ENCODE measurements at places on chromosomes 12 and 14.

DNA sequence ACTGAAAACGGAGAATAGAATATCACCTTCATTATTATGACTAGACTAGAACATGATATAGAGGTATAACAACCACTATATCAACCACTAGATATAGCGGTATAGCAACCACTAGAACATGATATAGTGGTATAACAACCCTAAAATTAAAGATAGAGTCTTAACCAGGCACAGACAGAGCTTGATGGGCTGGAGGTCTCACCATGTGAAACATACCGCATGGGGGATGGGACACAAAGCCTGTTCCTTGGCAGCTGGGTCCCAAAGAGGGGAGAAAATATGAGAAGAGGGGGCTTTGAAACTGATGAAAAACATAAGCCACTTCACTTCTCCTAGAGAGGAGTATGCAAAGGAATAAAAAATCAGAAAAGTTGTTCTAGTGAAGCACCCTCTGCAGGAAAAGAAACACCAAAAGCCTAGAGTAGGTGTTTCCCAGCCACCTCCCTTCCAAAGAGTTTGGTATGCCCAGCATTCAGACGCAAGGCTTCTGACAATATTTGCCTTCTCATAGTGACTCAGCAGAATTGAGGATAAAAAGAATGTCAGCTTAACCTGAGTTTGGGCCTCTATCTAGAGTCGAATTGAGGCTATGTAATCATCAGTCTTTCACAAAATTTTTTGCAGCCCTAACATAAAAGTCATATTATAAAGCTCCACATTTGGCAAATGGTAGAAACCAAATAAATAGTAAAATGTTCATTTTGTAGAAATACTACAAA lies 316.4 kb downstream of the NOVA1 start:
- DNase-seq = no peak

GRCh38 chr12:56129206-56129941 lies 1.3 kb downstream of the ESYT1 start:
- DNase-seq = peak; percentile 49

DNA sequence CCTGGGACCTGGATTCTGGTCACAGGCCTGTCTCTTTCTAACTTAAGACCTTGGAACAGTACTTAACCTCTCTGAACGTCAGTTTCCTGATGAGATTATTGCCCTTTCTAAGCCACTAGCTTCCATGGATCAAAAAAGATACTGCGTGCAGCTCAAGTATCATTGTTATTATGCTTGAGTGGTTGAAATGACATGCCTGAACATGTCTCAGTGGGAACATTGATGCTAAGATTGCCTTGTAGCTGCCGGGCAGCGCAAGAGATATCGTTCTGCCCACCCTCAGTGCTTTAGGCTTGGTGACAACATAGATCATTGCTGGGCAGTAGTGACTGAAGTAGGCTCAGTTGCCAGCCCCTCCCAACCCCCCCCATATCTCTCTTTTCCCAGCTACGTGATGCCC lies 131.9 kb downstream of the SMOC1 start:
- no peak for DNase-seq

DNA sequence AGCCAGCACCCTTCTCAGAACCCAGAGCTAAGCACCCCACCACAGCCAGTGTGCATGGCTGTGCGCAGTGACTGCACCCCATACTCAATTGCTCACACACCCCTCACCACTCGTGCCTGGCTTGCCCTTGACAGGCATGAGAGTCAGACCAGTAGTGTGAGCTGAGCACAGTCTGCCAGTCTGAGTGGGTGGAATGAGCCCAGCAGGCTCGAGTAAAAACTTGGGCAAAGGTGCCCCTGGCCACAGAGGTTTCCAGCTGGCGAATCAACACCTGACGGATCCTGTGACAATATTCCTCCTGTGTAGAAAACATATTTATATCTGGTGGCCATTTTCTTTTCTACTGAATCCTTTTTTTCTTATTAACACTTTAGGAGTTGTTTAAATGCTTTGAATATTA lies 202.5 kb downstream of the TMEM117 start:
- DNase-seq = no peak

- no peak for DNase-seq
Measured at GRCh38 chr12:46661110-46661845, 164.5 kb downstream of the SLC38A4 start.

DNA sequence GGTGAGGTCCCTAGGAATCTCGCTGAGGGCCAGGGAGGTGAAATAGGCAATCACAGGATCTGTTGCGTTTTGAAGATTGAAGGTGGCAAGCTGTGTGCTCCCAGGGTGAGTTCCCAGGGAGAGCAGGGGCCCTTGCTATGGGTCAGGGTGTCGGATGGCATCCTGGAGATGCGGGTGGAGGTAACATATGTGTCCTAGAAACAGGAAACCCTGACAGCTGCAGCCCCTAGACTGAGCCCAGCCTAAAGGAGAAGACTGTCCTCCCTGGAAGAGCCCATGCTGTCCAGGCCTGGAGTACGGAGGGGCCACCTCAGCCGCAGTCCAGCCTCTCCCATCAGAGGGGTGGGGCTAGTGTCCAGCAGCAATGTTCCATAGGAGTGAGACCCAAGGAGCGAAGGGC lies 194.2 kb downstream of the NTF3 start:
- no peak for DNase-seq

GRCh38 chr12:92492995-92493394 lies 209.8 kb upstream of the PLEKHG7 start:
- no peak for DNase-seq

DNA sequence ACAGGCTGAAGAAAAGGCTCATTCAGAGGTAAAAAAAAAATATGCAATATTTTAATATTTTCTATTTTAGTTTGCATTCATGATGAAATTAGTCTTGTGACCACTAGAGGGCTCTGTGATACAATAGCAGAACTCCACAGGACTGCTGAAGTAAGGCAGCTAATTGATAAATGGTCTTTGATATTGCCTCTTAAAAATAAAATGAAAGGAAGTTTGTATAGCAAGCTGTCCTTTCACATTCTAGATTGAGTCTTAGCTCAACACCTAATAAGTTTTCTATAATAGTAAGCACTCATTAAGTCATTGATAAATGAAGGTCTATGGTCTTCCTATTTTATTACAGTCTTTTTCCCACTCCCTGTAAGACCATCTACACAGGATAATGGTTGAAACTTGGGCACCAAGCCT lies 315.7 kb downstream of the NAV3 start:
- no peak for DNase-seq

- no peak for DNase-seq
Measured at GRCh38 chr12:41836416-41836815, 308.3 kb downstream of the GXYLT1 start.

DNA sequence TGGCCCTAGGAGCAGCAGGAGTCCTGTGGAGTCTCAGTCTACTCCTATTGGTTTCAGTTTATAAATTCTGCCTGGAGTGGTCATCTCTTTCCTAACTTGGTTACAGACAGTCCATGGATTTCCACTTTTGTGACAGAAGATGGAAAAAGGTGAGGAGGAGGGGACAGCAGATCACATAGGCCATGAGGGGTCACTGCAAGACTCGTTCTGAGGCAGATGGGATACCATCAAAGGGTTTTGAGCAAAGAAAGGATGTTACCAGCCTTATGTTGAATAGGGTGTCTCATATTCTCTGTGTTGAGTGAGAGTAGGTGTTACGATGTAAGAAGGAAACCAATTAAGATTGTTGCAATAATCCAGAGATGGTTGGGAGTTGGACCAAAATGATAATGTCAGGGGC lies 15.3 kb downstream of the PDE3A start:
- DNase-seq = no peak

- no peak for DNase-seq
Measured at GRCh38 chr14:92750994-92751400, 2.6 kb upstream of the LGMN start.

DNA sequence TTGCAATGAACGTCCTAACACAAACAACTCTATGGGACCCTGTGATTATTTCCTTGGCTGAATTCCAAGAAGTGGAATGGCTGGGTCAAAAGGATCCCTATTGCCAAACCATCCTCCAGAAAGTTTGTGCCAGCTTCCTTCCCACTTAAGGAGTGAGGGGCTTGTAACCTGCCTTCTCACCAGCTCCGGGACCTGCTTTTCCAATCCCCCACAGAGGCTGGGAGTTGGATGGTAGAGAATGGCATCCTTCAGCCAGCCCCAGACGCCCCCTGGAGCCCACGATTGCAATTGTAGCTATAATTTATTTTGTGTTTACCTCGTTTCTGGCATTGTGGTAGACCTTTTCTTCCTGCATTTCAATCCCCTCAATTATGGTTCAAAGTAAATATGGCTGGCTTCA lies 9.7 kb upstream of the ZDHHC22 start:
- DNase-seq = no peak

- DNase-seq = no peak
Measured at GRCh38 chr12:7303230-7303629, 642 bp upstream of the ACSM4 start.

DNA sequence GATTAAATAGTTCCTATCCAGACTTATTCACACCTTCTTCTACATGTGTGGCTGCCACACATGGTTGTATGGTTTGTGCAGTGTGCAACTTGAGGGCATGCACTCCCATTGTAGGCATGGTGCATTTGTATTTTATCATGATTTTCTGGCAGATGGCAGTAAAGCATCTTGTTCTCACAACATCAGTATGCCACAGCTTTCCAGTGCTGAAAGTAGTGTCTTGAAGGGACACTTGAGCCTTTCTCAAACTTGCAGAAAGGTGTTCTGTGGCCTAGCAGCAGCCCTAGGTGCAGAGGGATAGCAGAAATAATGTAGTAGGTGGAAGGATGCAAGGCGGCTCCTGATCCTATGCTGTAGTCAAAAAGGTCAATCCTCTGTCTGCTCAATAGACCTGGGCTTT lies 72.9 kb downstream of the LMNTD1 start:
- DNase-seq = no peak

GRCh38 chr12:119204131-119204530 lies 25.4 kb downstream of the HSPB8 start:
- DNase-seq = no peak

GRCh38 chr12:104354167-104354867 lies 50.8 kb downstream of the EID3 start:
- DNase-seq = no peak

DNA sequence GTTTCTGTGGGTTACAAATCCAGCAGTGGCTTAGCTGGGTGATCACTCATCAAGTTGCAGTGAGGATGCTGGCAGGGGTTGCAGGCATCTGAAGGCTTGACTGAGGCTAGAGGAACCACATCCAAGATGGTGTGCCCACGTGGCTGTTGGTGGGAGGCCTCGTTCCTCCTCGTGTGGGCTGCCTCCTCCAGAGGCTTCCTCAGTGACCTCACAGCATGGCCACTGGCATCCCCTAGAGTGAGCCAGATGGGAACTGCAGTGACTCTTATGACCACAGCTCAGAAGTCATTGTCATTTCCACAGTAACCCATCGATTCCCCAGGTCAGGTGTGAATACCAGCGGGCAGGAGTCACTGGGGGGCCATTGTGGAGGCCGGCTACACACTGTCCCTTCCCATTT lies 17.8 kb downstream of the AACS start:
- no peak for DNase-seq

DNA sequence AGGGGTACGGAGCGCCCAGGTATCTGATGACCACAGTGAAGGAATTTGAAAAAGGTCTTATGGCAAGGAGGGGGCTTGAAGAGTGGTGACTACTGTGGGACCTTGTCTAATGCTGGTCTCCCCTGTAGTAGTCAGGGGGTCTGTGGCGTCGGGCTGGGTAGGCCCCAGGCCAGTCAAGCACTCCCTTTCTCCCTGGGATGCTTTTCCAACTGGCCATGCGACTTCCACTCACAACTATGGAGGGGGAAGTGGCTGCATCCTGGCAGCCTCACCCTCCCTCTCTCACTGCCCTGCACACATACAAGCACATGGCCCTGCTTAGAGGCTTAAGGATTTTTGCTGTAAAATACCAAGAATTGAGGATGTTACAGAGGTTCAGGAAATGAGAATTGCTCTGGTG lies 4.1 kb downstream of the TSPAN11 start:
- DNase-seq = no peak

DNA sequence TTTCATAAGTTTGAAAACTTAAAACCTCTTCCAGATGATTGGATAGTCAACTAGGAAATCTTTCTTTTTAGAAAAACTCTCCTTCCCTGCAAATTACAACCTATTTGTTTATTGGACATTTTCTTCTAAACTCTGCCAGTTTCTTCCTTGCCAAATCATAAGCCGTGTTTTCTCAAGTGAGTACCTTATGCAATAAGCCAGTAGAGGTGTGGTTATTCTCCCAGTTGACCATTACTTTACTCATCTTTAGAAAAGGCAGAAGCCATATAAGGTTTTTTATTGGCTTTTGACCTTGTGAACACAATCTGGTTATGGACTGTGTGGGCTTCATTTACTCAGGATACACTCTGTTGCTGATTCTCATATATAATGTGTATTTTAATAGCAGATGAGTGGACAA lies 14.6 kb downstream of the ACTR6 start:
- no peak for DNase-seq

DNA sequence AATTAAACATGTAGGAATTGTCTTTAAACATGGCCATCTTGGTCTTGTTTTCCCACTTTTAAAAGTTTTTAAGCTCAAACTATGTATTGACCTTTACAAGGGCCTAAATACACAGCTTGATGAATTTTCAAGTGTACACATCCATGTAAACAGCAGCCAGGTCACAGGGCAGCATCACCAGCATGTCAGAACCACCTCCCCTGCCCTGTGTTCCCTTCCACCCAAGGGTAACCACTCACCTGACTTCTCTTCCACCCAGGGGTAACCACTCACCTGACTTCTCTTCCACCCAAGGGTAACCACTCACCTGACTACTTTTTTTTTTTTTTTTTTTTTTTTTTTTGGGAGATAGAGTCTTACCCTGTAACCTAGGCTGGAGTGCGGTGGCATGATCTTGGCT lies 4.6 kb downstream of the FBXW8 start:
- DNase-seq = no peak

GRCh38 chr14:55913324-55914025 lies 204.7 kb upstream of the PELI2 start:
- no peak for DNase-seq

DNA sequence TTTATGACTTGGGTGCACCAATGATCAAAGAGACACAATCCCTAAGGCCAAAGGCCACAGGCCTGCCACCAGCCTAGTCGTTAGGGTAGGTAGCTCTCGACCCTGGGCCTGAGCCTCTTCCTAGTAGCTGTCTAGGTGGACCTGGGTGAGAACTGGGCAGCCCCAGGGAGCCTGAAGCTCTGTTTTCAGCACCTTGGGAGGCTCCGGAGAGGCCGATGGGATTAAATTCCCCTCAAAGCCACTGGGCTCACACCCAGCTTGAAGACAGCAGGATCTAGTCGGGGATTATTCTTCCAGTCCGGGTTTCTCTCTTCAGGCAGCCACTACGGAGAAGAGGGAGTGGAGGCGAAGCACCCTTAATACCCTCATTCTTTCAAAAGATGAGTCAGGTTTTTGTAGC lies 79.8 kb downstream of the TMEM260 start:
- DNase-seq = no peak

- no peak for DNase-seq
Measured at GRCh38 chr12:3097186-3097804, 20.1 kb downstream of the TSPAN9 start.

All from activated T-cell treated with anti-CD3 and anti-CD28 coated beads for 24 hours (primary cell).